NCI-H460 (cell line): ENCODE measurements at places on chromosomes 7 and 10. TPM values are rescaled to one million over a fixed set of nuclear protein-coding genes. Genes with fewer than 3 reads are reported as not detected.
A peak's percentile ranks its signal among the peaks of the same experiment; 100 is the strongest.

DNA sequence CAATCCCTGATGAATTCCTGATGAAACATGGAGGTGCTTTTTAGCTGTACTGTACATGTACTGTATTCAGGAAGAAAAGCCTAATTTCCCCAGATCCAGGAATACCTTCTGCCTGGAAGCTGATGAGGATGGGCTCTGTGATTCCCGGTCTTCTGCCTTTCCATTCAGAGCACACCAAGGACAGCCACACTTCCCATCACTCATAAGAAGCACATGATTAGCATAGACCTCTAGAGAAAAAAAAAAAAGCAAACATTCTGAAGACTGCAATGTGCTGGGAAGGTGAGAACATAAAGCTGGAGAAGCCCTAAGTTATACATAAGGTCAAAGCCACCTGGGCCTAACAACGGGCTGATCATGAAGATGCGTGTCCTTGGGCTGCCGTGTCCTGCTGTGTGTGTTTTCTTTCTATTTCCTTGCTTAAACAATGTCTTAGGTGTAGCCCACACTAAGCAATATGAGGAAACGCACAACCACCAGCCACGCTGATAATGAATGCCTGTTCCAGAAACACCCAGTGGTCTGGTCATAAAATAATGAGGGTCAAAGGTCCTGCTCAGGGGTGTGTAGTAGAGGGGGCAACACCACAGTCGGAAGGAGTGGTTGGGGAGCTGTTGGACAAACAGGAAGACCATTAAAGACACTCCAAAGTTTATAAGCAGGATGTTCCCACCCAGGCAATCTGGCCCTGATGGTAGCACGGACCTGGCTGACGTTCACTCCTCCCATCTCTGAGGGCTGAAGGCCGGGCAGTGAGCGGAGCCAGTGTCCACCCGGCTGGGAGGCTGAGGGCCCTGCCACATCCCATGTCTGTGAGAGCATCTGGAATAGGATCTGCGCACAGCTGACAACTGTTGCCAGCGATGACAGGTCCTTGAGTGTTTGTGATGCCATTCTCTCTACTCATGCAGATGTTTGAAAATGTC, 7.9 kb downstream of the PKD1L1 start:
- DNase-seq, result no peak

Gene PON1
- not detected in 2 replicates for total RNA-seq

DNA sequence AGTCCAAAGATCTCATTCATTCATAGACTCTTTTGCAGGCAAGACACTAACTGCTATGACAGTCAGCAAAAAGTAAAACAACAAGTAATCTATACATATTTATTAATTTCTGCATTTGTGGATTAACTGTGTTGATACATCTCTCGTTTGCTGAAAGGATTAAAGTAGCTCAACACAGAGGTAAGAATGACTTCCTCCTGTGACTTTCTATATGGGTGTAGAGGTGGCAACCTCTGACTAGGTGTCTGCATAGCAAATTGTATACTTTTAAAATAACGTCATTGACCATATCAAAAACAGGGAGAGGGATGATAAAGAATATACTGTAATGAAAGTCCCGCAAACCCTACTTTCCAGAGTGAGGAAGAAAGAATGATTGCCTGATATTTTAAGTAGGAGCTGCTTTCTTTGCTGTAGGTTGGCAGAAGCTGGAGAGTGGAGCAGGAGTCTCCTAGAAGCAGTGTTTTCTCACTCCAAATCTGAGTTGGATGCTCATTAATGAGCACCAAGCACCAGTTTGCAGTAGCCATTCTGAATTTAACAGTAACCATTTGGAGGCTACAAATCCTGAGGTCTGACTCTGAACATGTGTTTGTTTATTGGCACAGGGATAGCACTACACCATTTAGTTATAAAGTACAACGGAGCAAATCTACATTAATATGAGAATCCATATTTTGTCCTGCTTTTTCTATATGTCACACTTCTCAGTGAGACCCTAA, 9.2 kb upstream of the LRRN3 start:
- DNase-seq, result no peak

GRCh38 chr7:130879191-130879590, 145.2 kb upstream of the KLF14 start:
- no peak for DNase-seq

Gene CFAP46
- 2.1 and 2.7 TPM in 2 replicates for total RNA-seq

GRCh38 chr7:118325450-118325808, 100.9 kb downstream of the ANKRD7 start:
- DNase-seq, result no peak

Gene AGAP6
- 6.4 and 7.8 TPM in 2 replicates for total RNA-seq

DNA sequence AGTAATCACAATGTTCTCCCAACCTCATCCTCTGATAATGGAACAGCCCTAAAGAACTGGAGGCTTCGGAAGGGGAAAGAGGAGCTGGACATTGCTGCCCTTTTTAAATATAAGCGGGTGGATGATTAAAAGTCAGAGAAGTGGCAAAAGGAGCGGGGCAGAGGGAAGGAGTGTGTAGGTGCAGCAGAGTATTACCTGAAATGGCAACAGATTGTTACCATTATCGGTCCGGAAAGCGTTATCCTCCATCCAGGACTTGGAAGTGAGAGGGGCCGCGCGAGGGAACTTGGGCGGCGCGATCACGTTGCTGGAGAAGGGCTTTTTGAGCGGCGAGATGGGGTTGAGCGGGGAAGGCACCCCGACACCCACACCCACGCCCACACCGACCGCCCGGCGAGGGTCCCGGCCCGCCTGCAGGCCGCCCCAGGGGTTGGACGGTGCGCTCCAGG, 51.7 kb downstream of the CPEB3 start:
- no peak for DNase-seq

DNA sequence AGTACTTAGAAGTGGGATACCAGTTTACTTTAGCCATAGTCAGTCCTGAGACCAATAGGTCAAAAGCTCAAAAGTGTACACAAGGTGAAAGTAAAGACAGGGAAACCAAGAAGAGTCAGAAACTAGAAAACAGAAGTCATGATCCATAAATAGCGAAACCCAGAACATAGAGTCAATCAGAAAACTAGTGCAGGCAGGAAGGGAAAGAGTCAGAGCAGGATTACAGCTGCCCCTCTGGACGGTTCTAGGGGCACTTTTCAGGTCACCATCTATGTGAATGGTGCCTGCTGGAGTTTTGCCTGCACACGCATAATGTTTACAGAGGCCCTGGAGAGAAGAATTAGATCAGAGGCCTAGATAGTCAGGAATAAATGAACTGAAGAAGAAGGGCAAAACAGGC, 22.4 kb upstream of the DMTF1 start:
- no peak for DNase-seq

DNA sequence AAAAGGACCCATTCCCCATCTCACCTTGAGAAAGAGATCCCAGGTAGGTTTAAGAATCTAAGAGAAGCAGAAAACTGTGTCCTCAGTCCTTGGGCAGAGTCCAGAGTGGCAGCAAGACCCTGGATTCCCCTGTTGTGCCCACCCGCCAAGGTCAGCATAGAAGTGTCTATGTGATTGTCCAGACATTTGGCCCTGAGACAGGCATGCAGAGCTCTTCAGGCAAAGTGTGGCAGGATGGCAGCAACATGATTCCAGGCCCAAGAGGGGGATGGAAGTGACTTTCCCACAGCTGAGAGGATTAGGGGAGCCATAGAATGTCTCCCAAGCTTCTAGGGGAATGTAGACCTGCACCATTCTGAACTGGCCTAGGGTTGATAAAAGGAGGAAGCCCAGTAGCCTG, 39.1 kb upstream of the OPALIN start:
- DNase-seq, result no peak

DNA sequence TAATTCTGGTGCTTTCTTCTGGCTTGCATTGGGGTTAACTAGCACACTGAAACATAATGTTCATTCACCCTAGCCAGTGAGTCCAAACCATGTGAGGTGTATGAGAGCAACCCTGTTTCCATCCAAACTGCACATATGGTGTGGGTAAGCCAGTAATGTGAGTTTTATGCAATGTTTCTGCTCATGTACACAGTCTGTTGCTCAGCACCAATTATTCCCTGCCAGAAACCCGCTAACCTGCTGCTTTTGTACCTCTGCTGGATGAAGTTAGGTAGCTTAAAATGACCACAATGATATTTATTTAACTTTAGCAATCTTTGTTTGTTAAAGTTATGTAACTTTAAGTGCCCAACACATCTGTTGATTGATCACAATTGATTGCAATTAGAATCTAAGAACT, 93.7 kb upstream of the RPA3 start:
- DNase-seq, result no peak

Gene C10orf67
- total RNA-seq, result 0.09 TPM in 1 of 2 replicates, not detected in the other

Gene WDR86
- total RNA-seq, result not detected in 2 replicates

Gene CRHR2
- not detected in 2 replicates for total RNA-seq

GRCh38 chr10:1375346-1376170, 319.4 kb downstream of the WDR37 start:
- no peak for DNase-seq

- no peak for DNase-seq
These were observed 36.7 kb upstream of the SLIT1 start for GRCh38 chr10:97222326-97222961.

DNA sequence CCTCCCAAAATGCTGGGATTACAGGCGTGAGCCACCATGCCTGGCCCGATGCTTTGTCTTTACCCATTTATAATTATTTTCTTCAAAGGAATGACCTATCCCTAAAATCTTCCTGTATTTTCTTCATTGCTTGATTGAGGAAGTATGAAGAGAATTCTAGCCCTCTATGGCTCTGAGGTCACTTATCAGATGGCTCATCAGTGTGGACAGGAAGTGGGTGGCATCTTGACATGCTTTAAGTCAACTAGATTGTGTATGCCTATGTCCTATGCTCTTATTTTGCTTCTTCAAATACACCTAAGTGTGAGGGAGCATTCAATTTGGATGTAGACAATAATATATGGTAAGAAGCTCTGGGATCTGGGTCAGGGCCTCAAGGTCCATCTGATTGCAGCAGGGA, 1020.5 kb downstream of the LRMDA start:
- DNase-seq, result no peak

DNA sequence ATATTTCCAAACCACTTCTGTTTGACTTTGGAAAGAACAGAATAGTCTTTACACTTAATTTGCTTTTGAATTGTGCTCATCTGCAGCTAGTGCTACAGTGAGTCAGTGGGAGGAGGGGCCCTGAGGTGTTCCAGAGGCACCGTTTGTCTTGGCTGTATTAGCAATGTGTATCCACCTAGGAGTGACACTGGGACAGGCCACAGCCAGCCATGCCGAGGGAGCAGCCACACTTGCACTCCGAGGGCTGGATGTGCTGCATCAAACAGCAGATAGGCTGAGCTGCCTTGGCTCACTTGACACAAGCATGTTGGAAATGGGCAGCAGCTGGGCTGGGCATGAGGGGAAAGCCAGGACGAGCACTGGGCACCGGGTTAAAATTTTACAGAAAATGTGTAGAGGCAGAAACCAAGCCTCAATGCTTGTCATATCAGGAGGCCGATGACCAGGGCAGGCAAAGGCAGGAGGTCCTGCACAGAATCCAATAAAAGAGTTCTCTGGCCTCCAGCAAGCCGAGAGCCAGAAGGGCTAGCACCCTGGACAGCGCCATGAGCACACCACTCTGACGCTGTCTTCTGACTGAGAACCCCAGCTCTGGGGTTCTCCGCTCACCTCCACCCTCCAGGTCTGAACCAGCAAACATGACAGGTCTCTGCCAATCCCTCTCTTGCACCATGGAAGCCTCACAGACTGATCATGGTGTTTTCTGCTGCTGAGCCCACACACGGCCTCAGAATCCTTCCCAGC, 163.3 kb downstream of the GRID1 start:
- DNase-seq, result peak; percentile 25

Gene LSM5
- total RNA-seq, result 143 and 145 TPM in 2 replicates

Gene FZD8
- 16.5 and 19.6 TPM in 2 replicates for total RNA-seq

Gene OR2A12
- total RNA-seq, result not detected in 2 replicates

Gene PDK4
- total RNA-seq, result 5.8 and 6.2 TPM in 2 replicates

Gene GCK
- total RNA-seq, result not detected in 2 replicates

Gene NODAL
- total RNA-seq, result not detected in 2 replicates

GRCh38 chr7:38232502-38233366, 40.7 kb downstream of the TARP start:
- no peak for DNase-seq

DNA sequence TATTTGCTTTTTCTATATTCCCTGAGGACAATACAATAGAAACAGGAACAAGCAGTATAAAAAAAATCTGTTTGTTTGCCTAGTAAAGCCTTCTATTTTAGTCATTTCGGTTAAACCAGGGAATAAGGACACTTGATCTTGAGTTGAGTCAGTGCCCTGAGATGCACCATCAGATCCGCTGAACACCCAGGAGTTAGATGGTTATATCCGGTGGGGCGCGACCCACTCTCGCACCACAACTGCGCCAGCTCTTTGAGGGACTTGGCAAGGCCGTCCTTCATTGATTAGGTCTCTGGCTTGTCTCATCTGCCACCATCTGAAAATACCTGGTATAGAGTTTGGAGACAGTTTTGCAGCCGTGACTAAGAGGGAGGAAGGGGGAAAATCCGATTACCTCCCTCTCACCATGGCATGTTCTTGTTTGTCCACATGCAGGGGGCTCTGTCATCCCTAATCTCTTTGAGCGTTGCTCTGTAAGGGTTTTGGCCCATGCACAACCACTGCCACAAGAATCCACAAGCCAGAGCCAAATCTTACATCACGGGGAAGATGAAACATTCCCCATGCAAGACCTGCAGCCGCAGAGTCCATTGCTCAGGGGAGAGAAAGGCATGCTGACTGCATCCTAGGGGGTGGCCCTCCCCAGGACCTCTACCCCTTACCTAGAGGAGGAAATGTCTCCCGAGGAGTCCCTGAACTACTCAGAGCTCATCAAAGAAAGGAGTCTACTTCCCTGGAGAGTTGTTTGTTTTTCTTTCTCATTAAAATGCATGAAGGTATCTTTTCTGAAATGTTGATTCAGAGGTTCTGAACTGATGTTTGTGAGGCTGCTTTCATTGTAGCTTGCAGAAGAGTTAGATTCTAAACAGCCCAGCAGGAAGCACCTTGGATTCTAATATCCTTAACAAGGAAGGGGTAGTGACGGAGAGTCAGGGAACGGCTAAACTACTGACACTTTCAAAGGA, 101.6 kb upstream of the FAM171A1 start:
- no peak for DNase-seq
